ENCODE measurements at places on chromosomes 3 and 15.

- no peak for DNase-seq
Observed at GRCh38 chr3:43248185-43248583, 38.2 kb upstream of the SNRK start.

DNA sequence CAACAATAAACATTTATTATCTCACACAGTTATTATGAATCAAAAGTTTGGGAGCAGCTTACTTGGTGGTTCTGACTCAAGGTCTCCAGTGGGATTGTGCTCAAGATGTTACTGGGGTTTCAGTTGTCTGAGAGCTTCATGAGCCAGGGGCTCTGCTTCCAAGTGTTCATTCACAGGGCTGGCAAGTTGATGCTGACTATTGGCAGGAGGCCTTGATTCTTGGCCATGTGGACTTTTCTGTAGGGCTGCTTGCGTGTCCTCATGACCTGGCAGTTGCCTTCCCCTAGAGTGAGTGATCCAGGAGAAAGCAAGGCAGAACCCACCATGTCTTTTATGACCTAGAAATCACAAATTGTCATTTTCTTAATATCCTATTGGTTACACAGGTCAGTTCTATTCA, 87.2 kb upstream of the TNFAIP8L3 start:
- no peak for DNase-seq

DNA sequence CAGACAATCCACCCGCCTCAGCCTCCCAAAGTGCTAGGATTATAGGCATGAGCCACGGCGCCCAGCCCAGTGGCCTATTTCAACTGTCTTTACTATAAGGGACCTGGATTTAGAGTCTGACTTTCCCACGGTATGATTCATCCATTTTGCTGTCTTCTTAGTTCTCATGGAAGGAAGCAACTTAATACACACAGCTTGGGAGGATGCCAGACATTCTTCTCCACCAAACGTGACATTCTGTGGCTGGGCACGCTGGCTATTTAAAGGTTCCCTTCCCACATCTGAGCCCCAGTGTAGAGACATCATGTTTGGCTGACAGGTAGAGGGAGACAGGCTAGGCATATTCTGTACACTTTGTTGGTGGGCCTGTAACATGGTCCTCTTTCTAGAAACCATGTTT, 26.2 kb downstream of the FAM43A start:
- DNase-seq: no peak

GRCh38 chr3:45093176-45093575, 53.0 kb downstream of the CDCP1 start:
- DNase-seq: no peak

GRCh38 chr3:142106548-142106947, 42.8 kb downstream of the TFDP2 start:
- DNase-seq: no peak

GRCh38 chr3:42653560-42654330, at the start of gene ZBTB47:
ZBTB47 (plus strand) TSS chr3:42653697; CDS start chr3:42658356, 4,659 bp downstream.
- DNase-seq: no peak

DNA sequence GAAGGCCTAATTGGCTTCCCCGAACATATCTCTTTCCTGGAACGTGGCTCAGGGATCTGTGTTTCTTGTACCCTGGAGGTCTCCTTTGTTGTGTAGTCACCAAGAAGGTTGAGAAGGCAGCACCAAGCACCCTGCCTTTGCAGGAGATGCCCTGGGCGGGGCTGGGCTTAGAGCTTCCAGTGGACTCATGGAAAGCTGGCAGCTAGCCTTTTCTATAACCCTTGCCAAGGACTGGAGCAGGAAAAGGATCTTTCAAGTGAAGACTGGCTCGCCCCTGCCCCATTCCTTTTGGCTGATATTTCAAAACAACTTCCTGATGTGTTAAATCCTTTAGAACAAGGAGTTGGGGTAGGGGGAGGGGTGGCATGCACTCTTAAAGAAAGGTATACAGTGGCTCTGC, 58.9 kb upstream of the EPHA6 start:
- DNase-seq: no peak

Data from activated naive CD4-positive, alpha-beta T cell treated with Interleukin-2 at 50 U/mL for 16 hours (primary cell).